GM04503 (cell line): ENCODE measurements at places on chromosomes 4 and X.
A peak's percentile ranks its signal among the peaks of the same experiment; 100 is the strongest.

DNA sequence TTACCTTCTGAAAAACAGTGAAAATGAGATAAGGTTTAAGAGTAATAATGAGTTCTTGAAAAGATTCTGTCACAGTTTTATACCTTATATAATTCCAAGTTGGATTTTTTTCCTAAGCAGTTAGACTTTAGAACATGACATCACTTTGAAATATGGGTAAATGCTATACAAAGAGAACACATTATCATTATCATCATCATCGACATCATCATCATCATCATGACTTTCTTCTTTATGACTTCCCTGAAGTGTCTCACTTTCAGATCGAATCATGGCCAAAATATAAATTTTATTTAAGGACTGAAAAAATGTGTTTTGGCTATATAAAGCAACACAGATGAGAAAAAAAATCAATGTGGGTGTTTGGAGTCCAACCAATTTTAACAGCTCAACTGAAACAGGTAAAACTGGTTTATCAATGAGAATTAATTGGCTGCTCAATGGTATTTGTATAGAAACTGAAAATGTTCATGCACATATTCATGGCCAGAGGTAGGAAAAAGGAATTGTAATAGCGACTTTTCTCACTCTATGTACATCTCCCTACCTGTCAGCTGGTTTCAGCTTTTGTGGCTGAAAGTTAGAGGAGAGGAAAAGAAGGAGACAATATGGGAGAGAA lies 243.1 kb upstream of the GPC4 start:
- no peak for DNase-seq

- DNase-seq: no peak
Measured at GRCh38 chr4:168769416-168769815, 240.6 kb downstream of the CBR4 start.

GRCh38 chr4:110196871-110197528 lies 1.4 kb downstream of the ELOVL6 start:
- DNase-seq: no peak

DNA sequence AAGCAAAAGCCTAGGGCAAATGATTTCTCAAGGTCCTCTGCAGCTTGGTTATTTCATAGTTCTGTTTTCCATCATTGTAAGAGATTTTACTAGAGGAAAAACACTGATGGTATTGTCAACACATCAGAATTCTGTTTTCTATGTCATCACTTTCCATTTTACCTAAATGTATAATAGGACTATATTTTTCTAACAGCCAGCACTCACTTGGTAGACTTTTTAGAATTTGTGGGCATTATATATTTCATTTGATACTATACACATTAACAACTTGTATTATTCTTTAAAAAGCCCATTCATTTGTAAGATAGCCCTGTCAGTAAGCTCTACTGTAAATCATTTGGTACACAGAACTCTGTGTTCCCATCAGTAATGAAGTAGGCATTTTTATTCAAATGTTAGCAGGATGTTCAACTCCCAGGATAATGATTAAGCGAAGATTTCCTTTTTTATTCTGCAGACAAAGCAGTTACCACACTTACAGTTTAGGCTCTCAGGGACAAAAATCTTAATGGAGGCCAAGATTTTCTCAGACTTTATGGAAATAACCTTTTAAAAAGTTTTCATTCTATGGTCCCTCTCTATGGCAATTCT lies 143.6 kb upstream of the TEX13C start:
- no peak for DNase-seq

DNA sequence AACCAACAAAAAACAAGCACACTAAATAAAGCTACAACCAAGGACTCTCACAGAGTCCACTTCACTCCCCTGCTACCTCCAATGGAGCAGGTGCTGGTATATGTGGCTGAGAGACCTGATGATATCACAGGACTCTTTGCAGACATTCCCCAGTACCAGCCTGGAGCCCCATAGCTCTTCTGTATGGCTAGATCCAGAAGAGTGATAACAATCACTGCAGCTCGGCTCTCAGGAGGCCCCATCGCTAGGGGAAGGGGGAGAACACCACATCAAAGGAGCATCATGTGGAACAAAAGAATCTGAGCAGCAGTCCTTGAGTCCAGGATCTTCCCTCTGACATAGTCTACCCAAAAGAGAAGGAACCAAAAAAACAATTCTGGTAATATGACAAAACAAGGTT lies 237.1 kb upstream of the TLL1 start:
- no peak for DNase-seq

GRCh38 chr4:38323141-38323641 lies 340.8 kb upstream of the KLF3 start:
- no peak for DNase-seq

DNA sequence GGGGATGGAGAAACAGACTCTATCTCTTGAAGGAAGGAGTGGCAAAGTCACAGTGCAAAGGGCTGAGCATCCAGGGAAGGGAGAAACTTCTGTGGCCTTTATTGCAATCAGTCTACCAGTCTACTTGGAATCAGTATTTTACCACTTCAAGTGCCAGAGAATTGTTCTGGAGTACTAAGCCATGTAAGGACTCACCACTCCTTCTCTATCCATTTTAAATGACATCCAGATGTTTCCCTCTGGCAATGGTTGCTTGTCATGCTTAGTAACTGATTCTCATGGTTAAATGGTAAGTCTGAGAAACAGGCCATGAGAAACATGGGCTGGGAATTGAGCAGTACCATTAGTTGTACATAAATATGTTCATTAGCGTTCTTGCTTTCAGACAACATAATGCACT lies 21.1 kb upstream of the SMIM10 start:
- DNase-seq: peak; percentile 35

GRCh38 chr4:128596853-128597252 lies 212.6 kb upstream of the JADE1 start:
- no peak for DNase-seq
